Activated CD8-positive, alpha-beta T cell treated with anti-CD3 and anti-CD28 coated beads, Interleukin-2, amount 10 ng/mL, durations not matched to agents 7 days and 5 days (primary cell): ENCODE measurements at places on chromosomes 2 and 18. TPM values are rescaled to one million over a fixed set of nuclear protein-coding genes. Genes with fewer than 3 reads are reported as not detected.

GRCh38 chr2:26670931-26671460, 21.5 kb upstream of the KCNK3 start:
- no peak overlapping the region for H3K27ac ChIP-seq
- no peak for DNase-seq
- H3K27me3 ChIP-seq = peaks cover 23% of the 10 kb centered on the region
- H3K4me1 ChIP-seq = peaks cover 11% of the 10 kb centered on the region

DNA sequence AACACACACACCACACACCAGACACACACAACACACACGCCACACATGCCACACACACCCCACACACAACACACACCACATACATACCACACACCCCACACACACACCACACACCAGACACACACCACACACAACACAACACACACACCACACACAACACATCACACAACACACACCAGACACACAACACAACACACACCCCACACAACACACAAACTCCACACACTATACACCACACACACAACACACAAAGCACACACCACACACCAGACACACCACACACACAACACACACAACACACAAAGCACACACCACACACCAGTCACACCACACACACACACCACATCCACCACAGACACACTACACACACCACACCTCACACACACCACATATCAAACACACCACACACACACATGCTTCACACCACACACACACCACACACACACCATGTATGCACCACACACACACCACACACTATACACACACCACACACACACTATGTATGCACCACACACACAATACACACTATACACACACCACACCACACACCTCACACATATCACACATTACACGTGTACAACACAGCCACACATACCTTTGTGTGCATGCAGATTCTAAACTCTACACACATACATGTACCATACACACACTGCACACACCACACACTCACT, 72.2 kb downstream of the TMEM18 start:
- H3K27ac ChIP-seq = no peak overlapping the region
- DNase-seq = no peak

IL37 gene
- not detected for total RNA-seq

SERPINB3 gene
- not detected for total RNA-seq

PSMA8 gene
- 1.2 TPM for total RNA-seq
